ENCODE measurements at places on chromosomes 3 and 15.

DNA sequence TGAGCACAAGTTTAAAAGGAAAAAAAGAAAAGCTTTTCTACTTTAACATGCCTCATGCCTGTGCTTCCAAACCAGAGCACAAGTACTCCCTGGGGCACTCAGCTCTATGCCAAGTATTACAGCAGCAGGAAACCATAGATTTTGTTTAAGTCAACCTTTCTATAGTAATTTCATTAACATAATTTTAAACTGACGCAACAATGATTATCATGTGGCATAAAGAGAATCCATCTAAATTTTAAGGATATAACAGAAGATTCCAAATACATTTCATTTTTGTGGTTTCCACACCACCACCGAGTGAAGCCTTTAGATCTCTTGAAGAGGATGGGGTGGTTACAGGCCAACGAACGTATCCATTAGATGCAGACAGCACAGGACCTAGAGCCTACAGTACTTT lies 112.1 kb downstream of the TNIK start:
- no peak for DNase-seq

GRCh38 chr3:196706327-196706726 lies 5.7 kb downstream of the CEP19 start:
- no peak for DNase-seq

DNA sequence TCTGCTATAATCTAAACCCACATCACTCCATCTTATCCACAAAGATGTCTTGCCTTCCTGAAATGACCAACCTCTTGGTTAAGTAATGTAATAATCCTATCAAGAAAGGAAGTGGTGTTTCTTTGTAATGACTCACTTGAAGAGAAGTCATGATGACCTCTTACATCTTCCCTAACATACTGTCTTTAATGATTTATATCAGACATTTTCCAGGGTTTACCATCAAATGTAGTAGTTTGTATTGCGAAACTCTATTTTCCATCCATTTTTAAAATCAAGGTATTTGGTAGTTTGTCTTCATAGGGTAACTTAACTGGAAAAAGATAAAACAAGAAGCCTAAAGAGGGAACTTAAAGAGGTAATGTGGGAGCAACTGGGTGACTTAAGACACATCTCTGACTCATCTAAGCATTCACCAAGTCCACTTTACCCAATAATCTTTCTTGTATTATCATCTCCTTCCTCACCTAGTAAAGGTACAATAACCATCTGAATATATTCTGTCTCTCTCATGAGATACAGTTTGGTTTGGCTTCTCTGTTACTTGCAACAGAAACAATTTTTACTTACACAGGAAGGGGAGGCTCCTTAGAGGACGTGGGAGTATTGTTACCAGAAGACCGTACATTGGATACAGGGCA lies 5.7 kb upstream of the MAPK6 start:
- DNase-seq, result no peak

DNA sequence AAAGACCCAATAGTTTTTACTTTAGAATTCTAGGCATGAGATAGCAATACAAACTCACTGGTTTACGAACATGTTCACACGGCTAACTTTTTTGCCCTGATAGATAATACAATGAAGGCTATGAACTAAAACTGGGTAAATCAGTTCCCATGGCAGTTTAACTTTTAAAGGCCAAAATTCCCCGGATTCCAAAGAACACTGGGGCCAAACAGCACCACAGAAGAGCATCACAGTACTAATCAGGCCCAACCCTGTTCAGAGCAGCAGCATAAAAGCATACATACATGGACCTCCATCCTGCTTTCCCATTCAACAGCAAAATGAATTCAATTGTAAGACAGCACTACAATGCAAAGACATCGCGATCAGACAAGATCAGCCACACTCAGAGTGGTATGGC lies 540.3 kb upstream of the CCDC54 start:
- DNase-seq, result no peak

- DNase-seq, result peak; percentile 50
These were observed 28.5 kb upstream of the CMSS1 start for GRCh38 chr3:99789011-99789721.

DNA sequence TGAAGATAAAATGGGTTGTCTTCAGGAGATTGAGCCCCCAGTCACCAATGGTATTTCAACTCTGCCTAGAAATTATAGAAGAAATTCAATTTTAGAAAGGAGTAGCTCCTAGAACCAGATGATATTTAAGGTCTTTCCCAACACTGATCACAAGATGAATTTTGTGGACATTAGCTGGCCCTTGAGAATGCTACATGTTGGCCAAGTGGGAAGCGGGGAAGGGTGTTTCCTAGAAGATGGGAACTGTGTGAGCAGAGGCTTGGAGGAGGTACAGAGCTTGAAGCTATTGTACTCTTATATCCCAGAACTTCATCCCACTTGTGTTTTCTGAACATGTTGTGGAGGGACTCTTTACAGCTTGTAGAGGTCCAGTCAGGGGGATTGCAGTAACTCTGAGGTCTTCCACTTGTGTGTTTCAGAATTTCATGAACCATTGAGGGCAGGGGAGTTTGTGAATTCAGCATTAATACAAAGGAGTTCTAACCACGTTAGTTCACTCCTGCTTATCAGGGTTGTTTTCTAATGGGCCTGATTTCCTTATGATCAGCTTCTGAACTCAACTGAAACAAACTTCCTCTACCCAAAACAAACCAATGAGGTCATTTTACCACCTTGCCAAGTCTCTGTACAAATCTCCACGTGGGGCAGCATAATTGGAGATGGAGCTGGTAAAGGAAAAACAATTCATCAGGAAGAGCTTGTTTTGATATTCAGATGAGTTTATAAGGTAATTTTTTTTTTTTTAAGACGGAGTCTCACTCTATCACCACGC lies 152.6 kb upstream of the TPM1 start:
- DNase-seq, result peak; percentile 79

DNA sequence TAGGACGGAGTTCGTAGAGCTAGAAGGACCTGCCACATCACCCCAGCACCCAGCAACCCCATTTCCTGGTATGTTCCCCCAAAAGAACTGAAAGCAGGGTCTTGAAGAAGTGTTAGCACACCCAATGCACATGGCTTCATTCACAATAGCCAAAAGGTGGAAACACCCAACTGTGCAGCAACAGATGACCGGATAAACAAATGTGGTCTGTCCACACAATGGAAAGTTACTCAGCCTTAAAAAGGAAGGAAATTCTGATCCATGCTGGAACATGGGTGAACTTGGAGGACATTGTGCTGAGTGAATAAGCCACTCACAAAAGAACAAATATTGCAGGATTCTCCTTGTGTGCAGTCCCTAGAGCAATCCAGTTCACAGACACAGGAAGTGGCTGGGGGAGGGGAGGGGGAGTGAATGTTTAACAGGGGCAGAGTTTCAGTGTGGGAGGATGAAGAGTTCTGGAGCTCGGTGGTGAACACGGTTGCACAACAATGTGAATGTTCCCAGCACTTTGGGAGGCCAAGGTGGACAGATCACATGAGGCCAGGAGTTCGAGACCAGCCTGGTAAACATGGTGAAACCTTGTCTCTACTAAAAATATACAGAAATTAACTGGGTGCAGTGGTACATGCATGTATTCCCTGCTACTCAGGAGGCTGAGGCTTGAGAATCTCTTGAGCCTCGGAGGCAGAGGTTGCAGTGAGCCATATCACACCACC lies 157.5 kb downstream of the NUP210 start:
- DNase-seq, result peak; percentile 23

GRCh38 chr3:134971306-134971705 lies 176.2 kb downstream of the EPHB1 start:
- DNase-seq, result no peak

GRCh38 chr3:16426029-16426400 lies 87.5 kb downstream of the RFTN1 start:
- DNase-seq, result no peak

GRCh38 chr15:73584699-73585420 lies 48.3 kb downstream of the NPTN start:
- DNase-seq, result no peak

GRCh38 chr15:94403331-94403730 lies 172.0 kb downstream of the MCTP2 start:
- no peak for DNase-seq

DNA sequence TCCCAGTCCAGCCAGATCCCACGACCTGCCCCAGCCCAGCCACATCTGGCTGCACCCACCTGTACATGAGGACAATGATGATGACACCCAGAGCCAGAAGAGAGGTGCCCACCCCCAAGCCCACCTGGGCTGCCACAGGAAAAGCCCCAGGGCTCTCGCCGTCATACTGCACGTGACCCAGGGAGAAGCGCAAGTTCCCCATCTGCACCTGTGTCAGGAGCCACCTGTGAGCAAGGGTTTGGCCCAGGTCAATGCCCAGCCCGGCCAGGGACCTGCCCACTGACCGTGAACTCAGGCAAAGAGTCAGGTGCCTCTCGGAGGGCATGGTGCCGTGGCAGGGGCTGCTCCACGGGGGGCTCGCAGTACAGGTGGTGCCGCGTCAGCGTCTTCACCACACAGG lies 16.3 kb downstream of the PLXNB1 start:
- DNase-seq, result no peak
